ENCODE measurements at places on chromosomes 2 and 18.

DNA sequence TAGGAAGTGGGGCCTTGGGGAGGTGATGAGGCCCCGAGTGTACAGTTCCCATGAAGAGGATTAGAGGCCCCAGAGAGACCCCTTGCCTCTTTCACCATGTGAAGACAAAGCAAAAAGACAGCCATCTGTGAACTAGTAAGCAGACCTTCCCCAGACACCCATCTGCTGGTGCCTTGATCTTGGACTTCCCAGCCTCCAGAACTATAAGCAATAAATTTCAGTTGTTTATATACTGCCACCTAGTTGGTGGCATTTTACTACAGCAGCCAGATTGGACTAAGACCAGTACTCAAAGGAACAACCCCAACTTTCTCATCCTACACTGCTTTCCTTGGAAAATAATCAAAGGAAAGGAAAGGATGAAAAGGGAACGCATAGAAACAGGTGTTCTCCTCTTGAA is 27.9 kb upstream of the CREG2 start:
- DNase-seq = no peak

DNA sequence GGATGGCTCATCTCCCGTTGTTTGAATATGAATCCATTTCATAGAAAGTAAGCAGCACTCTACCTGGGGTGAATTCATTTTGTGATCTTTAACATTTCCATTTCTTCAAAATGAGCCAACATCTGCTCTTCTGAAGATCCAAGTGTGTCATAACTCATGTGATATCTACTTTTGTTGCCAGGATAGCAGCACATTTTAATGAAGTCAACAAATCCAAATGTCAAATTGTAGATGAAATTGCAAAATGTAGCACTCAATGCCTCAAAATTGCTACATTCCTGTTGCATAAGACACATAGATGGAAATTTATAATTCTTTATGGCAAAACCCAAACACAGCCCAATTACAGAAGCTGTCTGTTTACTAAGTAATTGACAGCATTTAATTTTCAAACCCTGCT is 360.7 kb downstream of the TMX3 start:
- no peak for DNase-seq

DNA sequence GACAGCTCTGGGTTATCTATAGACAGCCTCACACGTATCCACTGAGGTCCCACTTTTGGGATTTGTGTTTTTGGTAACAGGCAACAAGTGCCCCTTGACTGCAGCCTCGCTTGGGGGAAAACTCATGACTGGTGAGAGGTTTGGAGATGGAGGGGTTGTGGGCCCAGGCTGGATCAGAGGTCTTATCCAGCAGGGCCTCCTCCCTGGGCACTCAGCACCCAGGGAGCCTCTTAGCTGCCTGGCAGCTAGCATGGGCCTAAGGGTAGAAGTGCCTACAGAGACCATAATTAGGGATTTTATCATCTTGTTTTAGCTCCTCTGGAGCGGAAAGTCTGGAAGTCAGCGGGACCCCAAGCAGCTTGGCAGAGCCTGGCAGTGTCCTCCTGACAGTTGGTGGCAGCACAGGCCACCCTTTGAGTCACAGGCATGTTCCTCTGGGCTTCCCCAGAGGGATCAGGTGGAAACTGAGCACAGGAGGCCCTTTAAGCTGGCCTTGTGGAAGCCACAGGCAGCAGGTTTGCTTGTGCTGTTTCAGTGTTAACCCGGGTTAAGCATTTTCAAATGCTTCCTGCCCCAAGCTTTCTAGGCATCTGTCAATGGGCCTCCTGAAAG is 143.1 kb downstream of the KCTD1 start:
- no peak for DNase-seq

GRCh38 chr2:193963472-193964119 is 1693.4 kb upstream of the SLC39A10 start:
- DNase-seq = no peak

DNA sequence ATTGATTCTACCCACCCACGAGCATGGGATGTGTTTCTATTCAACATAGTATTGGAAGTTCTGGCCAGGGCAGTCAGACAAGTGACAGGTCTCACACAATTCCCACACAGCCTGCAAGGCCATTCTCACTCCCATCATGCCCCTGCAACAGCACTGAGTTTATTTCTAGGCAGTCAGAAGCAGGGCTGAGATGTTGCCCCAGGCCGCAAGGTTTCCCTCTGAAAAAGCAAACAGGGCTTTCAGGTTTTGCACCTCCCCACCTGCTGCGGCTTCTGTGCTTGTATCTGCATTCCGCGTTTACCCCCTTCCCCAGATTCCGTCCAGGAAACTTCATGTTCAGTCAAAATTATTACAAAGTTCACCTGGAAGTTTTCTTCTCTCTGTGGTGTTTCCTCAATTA is 9.4 kb upstream of the TACR1 start:
- no peak for DNase-seq

GRCh38 chr18:3061581-3062312 is 48.8 kb upstream of the LPIN2 start:
- no peak for DNase-seq

GRCh38 chr2:37895140-37895539 is 29.9 kb upstream of the RMDN2 start:
- no peak for DNase-seq

DNA sequence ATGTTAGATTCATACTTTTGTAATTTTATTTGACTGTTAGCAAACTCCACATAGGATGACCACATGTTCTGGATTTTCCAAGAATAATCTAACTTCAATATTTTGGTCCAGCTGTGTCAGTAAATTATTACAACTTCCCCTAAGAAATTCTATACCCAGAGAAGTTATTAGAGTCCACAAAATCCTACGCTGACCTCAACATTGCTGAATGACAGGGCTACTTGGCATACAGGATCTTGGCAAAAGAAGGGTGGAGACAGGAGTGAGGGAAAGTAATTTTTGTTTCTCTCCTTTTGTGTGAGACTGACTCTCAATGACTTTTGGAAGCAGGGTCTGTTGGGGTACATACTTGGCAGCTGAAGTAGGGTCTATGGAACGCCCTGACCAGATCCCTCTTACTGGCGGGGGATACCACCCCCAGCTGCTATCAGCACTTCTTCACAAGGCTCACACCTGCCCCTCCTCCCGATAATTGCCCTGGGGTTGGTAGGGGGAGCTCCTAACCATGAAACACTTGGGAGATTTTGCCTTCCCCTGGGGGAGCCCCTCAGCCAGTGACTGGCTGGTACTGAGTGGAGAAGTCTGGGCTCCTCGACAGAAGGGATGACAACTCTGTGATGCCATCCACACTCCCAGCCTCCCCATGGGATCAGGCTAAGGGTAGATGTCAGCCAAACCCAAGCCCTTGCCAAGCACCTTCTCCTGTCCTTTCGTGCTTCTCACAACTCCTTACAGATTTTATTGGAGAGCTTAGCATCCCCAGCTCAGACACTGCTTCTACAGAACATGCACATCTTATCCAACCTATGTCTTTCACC is 110.6 kb upstream of the FHL2 start:
- no peak for DNase-seq

DNA sequence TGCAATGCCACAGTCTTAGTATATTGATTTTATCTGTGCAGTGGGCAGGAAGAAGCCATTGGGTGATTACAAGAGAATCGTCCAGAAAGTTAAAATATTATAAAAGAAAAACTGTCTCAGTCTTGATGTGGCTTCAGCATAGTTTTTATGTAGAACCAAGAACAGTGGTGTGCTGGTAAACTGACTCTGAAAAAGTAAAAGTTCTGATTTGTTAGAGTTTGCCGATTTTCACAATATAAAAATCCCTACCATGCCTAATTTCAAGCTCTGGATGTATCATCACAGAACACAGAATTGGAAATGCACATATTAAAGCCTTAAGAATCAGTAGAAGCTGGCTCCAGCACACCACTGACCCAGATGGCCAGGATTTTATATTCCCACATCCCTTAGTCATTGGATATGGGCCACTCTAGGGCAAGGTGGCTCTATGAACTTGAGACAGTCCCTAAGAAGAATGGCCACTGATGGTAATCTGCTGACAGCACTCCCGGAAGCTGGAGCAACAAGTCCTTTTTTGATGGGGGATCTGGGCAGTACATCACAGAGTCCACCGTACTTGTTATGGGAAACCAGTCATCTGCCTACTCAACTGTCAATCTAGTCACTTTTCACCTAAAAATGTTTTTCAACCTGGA is 9.3 kb upstream of the PLEKHM3 start:
- no peak for DNase-seq

DNA sequence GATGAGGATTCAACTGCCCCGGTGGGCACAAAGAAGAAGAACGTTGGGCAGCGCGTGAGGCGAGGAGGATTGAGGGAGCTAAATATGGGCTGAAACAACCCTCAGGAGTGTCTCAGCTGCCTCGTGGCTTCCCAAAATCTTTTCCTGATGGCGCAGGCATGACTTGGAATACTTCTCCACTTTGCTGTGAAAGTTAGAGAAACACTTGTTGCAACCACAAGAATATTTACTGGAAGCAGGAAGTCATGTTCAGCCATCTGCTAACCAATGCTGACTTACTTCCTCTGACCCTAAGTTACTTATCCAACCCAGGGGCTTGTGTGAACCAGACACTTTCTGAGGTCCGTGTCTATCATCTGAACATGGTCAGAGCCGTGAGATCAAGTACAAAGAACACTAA is 148.8 kb downstream of the ARL4C start:
- no peak for DNase-seq

DNA sequence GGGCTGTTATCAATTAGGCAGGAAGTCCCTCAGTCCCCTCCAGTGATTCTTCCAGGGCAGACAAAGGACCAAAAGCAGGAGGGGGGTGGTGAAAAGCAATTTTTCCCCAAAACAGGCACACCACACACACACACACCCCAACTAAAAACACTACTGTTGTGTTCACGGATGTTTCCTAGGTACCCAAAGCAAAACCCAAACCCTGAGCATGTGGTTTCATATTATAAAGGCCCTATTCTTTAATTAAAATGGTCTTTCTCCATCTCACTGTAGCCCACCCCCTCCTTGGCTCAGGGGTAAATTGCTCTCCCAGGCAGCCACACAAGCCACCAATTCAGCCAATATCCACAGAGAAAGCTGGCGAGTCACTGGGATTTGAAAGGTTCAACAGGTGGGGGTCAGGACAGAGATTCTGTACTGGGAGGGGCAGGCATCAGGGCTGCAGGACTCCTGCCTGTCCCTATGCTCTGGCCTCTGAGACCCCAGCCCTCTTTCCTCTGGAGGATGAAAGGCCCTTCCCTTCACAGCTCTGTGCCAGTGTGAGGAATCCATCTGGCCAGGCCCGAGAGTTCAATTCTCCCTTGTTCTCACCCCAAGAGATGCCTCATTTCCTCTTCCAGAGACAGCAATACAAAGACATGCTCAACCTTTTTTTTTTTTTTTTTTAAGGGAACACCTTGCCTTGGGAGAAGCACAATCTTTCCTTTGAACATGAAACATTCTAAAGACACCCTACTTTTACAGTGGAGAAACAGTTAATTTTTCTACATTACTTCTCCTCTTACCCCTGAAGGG is 43.6 kb downstream of the SPRED2 start:
- no peak for DNase-seq

GRCh38 chr2:231306791-231307393 is 88.6 kb upstream of the B3GNT7 start:
- DNase-seq = no peak

Measured in progenitor cell of endocrine pancreas (in vitro differentiated cells).